ENCODE measurements at places on chromosomes 12 and 14.

- no peak for DNase-seq
Measured at GRCh38 chr12:70248876-70249275, 5.6 kb downstream of the CNOT2 start.

- no peak for DNase-seq
Measured at GRCh38 chr12:80777587-80777986, 60.9 kb downstream of the MYF5 start.

- DNase-seq = peak; percentile 77
Measured at GRCh38 chr12:26097046-26097878, 27.6 kb downstream of the BHLHE41 start.

DNA sequence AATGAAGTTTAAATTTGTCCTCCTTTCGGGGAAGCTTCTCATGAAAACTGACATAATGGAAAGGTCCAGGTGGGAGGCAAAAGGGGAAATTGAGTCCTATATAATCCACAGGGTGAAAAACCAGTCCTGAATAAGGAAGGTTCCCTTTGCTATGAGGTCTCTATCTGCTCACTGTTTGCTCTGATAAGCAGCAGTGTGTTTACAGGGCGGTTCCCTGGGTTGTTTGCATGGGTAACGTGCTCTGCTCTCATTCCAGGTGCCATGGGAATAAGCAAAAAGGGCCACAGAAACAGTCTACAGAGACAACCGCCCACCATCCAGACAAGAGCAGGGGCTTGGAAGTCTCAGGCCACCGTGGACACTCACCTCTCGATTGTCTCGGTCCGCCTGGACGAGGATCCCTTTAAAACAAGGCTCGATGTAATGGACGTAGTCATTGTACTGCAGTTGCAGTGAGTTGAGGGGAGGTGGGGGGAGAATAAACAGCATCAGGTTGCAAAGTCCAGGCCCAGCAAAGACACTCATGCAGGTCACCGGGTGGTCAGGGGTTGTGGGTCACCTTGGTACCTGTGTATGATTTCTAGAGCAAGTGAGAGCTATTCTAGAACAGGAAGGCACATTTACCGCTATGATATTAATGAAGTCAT is 32.7 kb downstream of the CACNA2D4 start:
- no peak for DNase-seq

GRCh38 chr12:120764816-120765215 is 39.2 kb downstream of the ACADS start:
- DNase-seq = no peak

GRCh38 chr12:19962192-19962591 is 406.1 kb upstream of the PDE3A start:
- DNase-seq = no peak
